Left lung (tissue), 14 donors: ENCODE measurements at places on chromosomes 7 and 10.

DNA sequence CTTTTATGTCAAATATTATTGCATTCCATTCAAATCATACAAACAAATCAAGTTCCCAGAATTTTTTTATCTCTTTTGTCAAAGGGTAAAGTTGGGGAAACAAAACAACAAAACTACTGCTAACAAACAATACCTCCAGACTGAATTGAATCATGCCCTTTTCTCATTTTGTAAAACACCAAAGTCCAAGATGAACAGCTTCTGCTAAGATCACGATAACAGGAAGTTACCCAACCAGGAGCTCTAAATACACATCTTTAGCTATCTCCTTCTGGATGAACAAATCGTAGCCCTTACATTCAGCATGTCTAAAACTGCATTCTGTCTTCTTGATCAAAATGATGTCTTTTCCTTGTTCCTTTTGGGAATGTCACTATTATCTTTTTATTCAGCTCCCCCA, 97.4 kb downstream of the CTTNBP2 start:
- no peak overlapping the region for H3K4me3 ChIP-seq
- H3K27me3 ChIP-seq: no peaks in the 10 kb centered on the region
- no peaks in the 10 kb centered on the region for H3K4me1 ChIP-seq
- no peaks in the 10 kb centered on the region for H3K36me3 ChIP-seq
- no peak for DNase-seq

- H3K27ac ChIP-seq: peak overlapping the region; percentile 83
- H3K4me3 ChIP-seq: no peak overlapping the region
- H3K36me3 ChIP-seq: no peaks in the 10 kb centered on the region
- H3K4me1 ChIP-seq: peaks cover 93% of the 10 kb centered on the region
Observed at GRCh38 chr10:31702005-31702404, 226.6 kb downstream of the ARHGAP12 start.

DNA sequence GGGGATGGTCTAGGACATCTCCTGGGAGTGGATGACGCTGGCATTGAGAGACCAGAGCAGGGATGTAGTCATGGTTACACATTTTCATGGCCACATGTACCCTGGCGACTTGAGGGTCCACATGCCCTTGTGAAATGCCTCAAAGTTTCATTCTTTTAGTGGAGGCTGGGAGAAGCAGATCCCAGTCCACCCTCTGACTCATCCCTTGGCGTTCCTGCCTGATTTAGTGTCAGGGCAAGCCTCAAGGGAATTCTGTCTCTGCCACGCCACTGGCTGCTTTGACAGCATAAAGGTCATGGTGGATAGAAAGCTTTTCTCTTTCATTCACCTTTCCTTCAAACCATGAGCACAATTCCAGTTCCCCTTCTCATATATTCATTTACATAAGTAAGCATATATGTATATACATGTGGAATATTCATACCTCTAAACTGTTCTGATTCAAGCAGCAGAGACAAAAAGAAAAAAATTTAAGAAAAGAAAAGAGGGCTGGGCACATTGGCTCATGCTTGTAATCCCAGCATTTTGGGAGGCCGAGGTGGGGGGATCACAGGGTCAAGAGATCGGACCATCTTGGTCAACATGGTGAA, 21.8 kb upstream of the KIF5B start:
- H3K36me3 ChIP-seq: no peaks in the 10 kb centered on the region
- DNase-seq: no peak
- H3K4me3 ChIP-seq: no peak overlapping the region
- no peaks in the 10 kb centered on the region for H3K27me3 ChIP-seq

GRCh38 chr7:21850531-21851285, 95.0 kb downstream of the CDCA7L start:
- no peak overlapping the region for H3K4me3 ChIP-seq
- H3K36me3 ChIP-seq: no peaks in the 10 kb centered on the region
- peak overlapping the region; percentile 43 for H3K27ac ChIP-seq
- DNase-seq: no peak
- no peaks in the 10 kb centered on the region for H3K4me1 ChIP-seq
- H3K27me3 ChIP-seq: no peaks in the 10 kb centered on the region

DNA sequence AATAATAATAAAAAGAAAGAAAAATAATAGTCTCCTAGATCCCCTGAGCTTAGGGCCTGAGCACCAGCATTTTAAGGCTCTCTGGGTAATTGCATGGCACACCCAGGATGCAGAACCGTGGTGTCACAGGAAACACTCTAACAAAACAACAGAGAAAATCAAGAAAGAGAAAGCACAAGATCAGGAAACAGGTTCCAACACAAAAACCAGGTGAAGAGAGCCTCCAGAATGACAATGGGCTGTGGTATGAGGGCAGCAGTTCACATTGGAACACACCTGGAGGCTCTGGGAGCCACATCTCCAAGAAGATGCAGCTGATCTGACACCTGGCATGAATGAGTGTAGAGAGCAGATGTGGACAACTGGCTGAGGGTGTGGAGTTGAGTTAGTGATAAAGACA, 7.1 kb downstream of the MMRN2 start:
- peaks cover 8% of the 10 kb centered on the region for H3K4me1 ChIP-seq
- no peak overlapping the region for H3K27ac ChIP-seq
- no peak for DNase-seq

- no peak overlapping the region for H3K4me3 ChIP-seq
- H3K27me3 ChIP-seq: no peaks in the 10 kb centered on the region
- H3K4me1 ChIP-seq: no peaks in the 10 kb centered on the region
- no peak for DNase-seq
Observed at GRCh38 chr10:86048571-86048970, 318.0 kb downstream of the GRID1 start.

- peak overlapping the region; percentile 80 for H3K27ac ChIP-seq
- peaks cover 3% of the 10 kb centered on the region for H3K4me1 ChIP-seq
- H3K36me3 ChIP-seq: no peaks in the 10 kb centered on the region
- no peak overlapping the region for H3K4me3 ChIP-seq
- DNase-seq: no peak
Observed at GRCh38 chr10:69049566-69049961, 38.3 kb upstream of the SRGN start.

GRCh38 chr7:98352621-98353020, 48.3 kb downstream of the BAIAP2L1 start:
- H3K4me1 ChIP-seq: peaks cover 2% of the 10 kb centered on the region
- no peaks in the 10 kb centered on the region for H3K36me3 ChIP-seq
- H3K27me3 ChIP-seq: no peaks in the 10 kb centered on the region
- H3K27ac ChIP-seq: peak overlapping the region; percentile 65

DNA sequence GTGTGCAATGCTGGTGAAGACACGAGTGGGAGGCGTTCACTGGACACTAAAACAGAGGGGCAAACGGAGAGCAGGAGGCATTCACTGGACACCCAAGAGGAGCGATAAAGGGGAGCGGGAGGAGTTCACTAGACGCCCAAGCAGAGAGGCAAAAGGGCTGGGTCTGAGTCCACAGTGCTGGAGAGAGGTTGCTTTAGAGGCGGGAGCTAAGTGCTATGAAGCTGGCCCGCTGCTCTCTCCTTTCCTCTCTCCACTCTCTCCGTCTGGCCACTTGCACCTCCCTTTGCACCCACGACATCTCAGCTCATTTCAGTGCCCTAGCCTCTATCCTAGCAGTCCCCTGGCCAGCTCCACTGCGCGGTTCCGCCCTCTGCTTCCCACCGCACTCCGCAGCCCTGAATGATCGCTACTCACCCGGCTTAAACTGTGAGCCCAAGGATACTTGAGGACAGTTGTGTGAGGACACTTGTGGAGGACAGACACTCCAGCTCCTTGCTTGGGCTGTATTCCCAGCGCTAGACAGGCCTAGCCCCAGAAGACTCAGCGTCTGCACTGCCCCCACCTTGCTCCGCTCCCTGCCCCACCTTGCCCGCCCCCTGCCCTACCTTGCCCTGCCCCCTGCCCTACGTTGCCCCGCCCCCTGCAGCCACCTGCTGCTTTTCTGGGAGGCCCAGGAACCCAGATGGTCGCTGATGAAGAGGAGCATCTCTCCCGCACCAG, 78.8 kb upstream of the CPXM2 start:
- peaks cover 21% of the 10 kb centered on the region for H3K27me3 ChIP-seq
- no peak overlapping the region for H3K4me3 ChIP-seq
- H3K27ac ChIP-seq: no peak overlapping the region

- no peak overlapping the region for H3K4me3 ChIP-seq
- no peaks in the 10 kb centered on the region for H3K36me3 ChIP-seq
- no peak overlapping the region for H3K27ac ChIP-seq
- DNase-seq: peak; percentile 28
- no peaks in the 10 kb centered on the region for H3K27me3 ChIP-seq
Observed at GRCh38 chr10:127911218-127911866, 4.4 kb downstream of the PTPRE start.

GRCh38 chr10:133298466-133298865, 10.2 kb downstream of the TUBGCP2 start:
- no peak overlapping the region for H3K27ac ChIP-seq
- no peaks in the 10 kb centered on the region for H3K27me3 ChIP-seq
- DNase-seq: no peak
- peaks cover 6% of the 10 kb centered on the region for H3K4me1 ChIP-seq

DNA sequence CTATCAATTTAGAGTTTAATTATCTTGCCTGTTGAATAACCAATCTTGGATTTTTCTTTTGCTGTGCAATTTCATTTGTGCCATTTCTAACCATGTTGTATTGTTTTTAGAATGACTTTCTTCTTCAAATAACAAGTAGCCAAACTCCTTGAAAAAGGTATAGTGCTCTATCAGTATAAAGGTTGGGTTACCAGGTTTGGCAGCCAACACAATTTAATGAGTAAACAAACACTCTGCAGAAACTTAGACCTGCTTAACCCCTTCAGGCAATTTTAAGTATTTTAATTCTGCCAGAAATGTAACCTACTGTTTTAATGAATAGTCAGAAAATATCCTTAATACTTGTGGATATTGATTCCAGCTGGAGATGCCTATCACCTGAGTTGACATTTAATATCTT, 299.8 kb downstream of the ARL4A start:
- H3K36me3 ChIP-seq: no peaks in the 10 kb centered on the region
- no peak overlapping the region for H3K4me3 ChIP-seq
- H3K27ac ChIP-seq: no peak overlapping the region
- H3K27me3 ChIP-seq: no peaks in the 10 kb centered on the region

DNA sequence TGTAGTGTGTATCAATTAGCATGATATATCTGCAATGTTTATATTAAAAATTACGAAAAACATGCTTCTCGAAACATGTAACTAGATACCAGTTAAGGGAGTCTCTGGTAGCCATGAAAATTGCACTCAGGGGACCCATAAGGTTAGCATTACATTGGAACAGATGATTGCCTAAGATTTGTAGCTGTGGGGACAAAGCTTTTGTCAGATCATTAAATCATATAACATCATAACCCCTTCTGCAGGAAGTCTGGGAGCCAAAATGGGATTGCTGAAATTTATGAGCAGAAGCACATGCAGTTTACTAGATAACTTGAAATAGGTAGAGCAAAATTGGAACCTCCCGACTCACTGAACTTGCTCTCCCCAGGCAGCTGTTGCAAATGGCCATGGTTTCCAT, 235.0 kb upstream of the IGFBP3 start:
- H3K4me3 ChIP-seq: no peak overlapping the region
- no peaks in the 10 kb centered on the region for H3K27me3 ChIP-seq
- H3K4me1 ChIP-seq: no peaks in the 10 kb centered on the region
- DNase-seq: no peak
- H3K36me3 ChIP-seq: no peaks in the 10 kb centered on the region

- no peaks in the 10 kb centered on the region for H3K36me3 ChIP-seq
- peaks cover 13% of the 10 kb centered on the region for H3K4me1 ChIP-seq
- H3K4me3 ChIP-seq: no peak overlapping the region
- DNase-seq: no peak
Observed at GRCh38 chr10:133318494-133319127, 9.9 kb downstream of the ZNF511 start.

GRCh38 chr10:93838278-93838677, 55.5 kb upstream of the SLC35G1 start:
- no peak overlapping the region for H3K27ac ChIP-seq
- no peaks in the 10 kb centered on the region for H3K4me1 ChIP-seq
- no peak for DNase-seq
- no peak overlapping the region for H3K4me3 ChIP-seq
- no peaks in the 10 kb centered on the region for H3K36me3 ChIP-seq
- no peaks in the 10 kb centered on the region for H3K27me3 ChIP-seq

GRCh38 chr10:122543676-122544445, 16.7 kb upstream of the DMBT1 start:
- H3K36me3 ChIP-seq: no peaks in the 10 kb centered on the region
- peaks cover 6% of the 10 kb centered on the region for H3K4me1 ChIP-seq
- no peaks in the 10 kb centered on the region for H3K27me3 ChIP-seq
- H3K27ac ChIP-seq: no peak overlapping the region
- DNase-seq: no peak

DNA sequence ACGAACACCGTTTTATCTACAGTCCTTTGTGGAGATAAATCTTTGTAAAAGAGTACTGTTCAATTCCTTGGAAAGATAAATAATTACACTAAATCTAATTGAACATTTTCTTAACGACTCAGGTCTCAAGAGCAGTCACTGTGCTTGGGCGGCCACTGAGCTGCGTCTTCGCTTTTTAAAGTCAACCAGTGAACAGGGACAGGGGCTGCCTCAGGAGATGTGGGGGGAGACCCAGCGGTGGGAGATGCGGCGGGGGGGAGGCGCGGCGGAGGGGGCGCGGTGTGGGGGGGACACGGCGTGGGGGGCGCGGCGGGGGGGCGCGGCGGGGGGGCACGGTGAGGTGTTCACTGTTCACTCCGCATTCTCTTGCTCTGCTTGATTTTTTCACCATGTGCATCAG, 39.8 kb downstream of the CAMK2B start:
- H3K4me1 ChIP-seq: no peaks in the 10 kb centered on the region
- DNase-seq: peak; percentile 4
- H3K36me3 ChIP-seq: no peaks in the 10 kb centered on the region
- no peaks in the 10 kb centered on the region for H3K27me3 ChIP-seq

GRCh38 chr10:103197174-103197573, 4.1 kb upstream of the NT5C2 start:
- DNase-seq: no peak
- H3K27ac ChIP-seq: peak overlapping the region; percentile 89
- no peaks in the 10 kb centered on the region for H3K27me3 ChIP-seq
- H3K4me3 ChIP-seq: no peak overlapping the region

- H3K4me1 ChIP-seq: no peaks in the 10 kb centered on the region
- no peaks in the 10 kb centered on the region for H3K36me3 ChIP-seq
- no peak overlapping the region for H3K4me3 ChIP-seq
- no peak for DNase-seq
- no peaks in the 10 kb centered on the region for H3K27me3 ChIP-seq
- H3K27ac ChIP-seq: peak overlapping the region; percentile 21
Observed at GRCh38 chr10:13853854-13854253, 267.1 kb downstream of the PRPF18 start.

DNA sequence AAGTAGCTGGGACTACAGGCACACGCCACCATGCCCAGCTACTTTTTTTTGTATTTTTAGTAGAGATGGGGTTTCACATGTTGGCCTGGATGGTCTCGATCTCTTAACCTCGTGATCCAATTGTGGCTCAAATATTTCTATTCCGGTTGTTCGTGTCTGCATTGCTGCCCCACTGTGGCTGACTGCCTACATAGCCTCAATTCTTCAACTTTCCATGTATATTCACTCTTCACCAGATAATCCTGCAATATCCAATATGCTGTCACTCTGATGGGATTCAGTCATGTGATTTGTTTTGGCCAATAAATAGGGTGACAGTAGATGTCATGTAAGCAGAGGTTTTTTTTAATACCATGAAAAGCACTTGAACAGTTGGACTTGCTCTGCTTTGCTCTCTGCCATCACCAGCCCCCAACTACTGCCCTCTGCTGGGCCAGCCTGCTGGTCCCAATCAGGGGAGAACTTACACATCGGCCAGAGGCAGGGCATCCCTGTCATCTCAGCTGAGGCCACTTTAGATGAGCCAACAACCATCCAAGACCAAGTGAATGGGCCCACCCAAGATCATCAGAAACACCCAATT, 56.7 kb downstream of the NSUN6 start:
- no peaks in the 10 kb centered on the region for H3K27me3 ChIP-seq
- H3K36me3 ChIP-seq: peaks cover 18% of the 10 kb centered on the region
- H3K4me3 ChIP-seq: no peak overlapping the region
- no peak overlapping the region for H3K27ac ChIP-seq
